Activated CD8-positive, alpha-beta memory T cell treated with anti-CD3 and anti-CD28 coated beads for 48 hours (primary cell): ENCODE measurements at places on chromosomes 6 and 20.

GRCh38 chr6:91669154-91669870 lies 1082.4 kb upstream of the MAP3K7 start:
- no peak for DNase-seq

- no peak for DNase-seq
Measured at GRCh38 chr6:73079978-73080377, 145.3 kb downstream of the KHDC1L start.

DNA sequence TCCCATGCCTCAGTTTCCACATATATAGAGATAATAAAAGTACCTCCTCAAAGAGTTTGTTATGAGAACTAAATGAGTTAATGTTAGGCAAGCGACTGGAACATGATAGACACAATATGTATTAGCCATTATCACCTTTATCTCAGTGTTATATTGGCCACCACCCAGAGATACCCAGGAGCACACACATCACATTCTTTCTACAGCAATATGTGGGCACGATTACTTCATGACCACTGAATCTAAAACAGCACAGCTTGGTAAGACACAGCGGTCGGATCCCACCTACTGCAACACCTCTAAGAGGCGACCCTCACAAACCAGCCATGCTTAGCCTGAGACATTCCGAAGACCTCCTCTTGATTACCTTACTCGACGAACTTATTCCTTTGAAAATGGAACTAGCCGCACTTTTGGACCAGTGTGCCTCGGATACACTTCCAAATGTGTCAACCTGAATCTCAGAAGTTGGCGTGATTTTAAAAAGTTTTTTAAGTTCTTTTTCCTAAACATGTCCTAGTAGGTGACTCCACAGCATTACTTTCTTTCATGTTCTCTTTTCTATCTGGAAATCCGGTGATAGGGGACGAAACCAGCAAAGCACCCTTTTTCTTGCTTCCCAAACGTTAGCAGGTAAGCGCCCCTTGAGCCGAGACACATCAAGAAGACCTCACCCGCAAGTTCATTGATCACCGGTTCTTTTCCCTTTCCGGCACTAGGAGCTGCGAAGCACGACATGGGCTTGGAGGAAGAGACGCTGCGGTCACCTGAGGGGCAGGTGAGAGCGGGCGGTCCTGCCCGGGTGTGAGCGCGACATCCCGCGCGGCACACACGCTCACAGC lies 923 bp downstream of the GMDS start:
- DNase-seq: no peak

DNA sequence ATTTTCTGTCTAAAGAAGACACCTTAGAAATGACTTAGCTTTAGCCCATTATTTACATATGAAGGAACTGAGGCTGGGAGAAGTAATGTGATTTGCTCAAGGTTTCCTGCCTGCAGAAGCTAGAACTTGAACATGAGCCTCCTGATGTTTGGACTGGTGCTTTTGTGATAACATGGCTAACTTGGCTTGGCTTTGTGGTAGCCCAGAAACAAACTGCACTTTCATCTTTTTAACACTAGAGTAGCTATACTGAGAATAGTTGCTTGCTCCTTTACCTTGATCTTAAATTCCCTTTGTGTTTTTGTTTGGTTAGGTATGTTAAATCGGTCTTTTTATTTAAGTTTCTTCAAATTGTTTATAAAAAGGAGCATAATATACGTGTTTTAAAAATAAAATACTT lies 163.5 kb upstream of the MANEA start:
- DNase-seq: no peak

- no peak for DNase-seq
Measured at GRCh38 chr20:57405236-57406016, 14.2 kb downstream of the RBM38 start.

DNA sequence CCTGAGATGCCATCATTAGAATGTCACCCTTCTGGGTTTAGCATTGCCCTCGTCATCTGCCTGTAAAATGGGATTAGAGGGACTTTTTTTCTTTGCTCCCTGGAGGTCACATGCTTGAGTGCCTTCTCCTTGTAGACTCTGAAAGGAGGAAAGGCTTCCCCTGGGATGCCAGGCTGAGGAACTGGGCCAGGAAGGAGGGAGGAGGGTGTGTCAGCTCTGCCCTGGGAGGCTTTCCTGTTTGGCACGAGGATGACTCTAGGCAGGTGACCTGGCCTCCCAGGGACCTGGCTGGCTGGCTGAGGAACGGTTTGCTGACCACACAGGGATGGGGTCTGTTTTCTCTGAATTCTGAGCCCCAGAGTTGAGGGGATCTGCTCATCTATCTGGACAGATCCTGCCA lies 137.9 kb upstream of the RNF24 start:
- no peak for DNase-seq

DNA sequence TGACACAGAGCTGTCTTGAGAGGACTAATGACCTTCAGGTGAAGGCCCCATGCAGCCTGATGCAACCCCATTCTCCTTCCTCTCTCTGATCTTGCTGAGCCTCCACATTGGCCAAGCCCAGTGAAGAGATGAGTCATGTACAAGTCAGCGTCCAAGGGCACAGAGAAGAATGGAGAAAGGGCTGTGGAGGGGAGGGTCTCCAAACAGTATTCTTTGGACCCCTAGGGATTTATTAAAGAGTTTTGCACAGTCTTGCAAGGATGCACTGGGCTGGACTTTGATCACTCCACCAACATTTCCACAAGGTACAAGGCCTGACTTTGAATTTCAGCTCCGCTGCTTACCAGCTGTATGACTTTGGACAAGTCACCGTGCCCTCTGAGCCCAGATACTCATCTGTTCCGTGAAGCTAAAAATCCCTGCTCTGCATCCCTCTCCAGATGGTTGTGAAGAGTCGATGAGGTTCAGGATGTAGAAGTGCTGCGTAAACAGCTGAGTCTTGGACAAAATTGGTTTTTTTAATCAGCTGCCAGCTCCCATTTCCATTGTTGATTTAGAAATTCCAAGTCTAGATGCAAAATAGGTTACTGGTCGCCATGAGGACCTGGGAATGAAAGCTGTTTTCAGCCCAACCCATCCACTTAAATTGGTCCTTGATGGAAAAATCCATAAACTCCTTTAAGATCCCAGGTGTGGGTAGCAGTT lies 14.1 kb upstream of the KCNG1 start:
- DNase-seq: no peak
